ENCODE measurements at places on chromosomes 3 and 15.
A peak's percentile ranks its signal among the peaks of the same experiment; 100 is the strongest.

DNA sequence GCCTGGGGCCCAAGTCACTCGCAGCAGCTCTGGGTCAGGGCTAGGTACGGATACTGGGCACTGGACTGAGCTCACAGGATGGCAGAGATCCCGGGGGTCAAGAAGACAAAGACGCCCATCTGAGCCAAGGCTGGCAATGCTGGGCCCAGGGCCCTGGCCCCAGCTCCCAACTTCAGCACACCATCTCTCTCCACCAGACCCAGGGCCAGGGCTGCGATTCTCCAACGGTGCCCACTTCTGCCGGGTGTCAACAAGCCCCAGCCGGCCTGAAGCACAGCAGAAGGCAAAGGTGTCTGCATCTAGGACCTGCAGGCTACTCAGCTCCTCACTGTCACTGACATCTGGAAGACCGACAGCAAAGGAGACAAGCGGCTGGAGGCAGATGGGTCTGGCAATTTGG lies 8.6 kb downstream of the WDR73 start:
- no peak for DNase-seq

GRCh38 chr15:48360841-48361240 lies 29.6 kb downstream of the DUT start:
- no peak for DNase-seq

GRCh38 chr3:13288732-13289718 lies 131.1 kb downstream of the NUP210 start:
- peak; percentile 83 for DNase-seq

- peak; percentile 88 for DNase-seq
These were observed 514.1 kb downstream of the MECOM start for GRCh38 chr3:169149349-169149890.

DNA sequence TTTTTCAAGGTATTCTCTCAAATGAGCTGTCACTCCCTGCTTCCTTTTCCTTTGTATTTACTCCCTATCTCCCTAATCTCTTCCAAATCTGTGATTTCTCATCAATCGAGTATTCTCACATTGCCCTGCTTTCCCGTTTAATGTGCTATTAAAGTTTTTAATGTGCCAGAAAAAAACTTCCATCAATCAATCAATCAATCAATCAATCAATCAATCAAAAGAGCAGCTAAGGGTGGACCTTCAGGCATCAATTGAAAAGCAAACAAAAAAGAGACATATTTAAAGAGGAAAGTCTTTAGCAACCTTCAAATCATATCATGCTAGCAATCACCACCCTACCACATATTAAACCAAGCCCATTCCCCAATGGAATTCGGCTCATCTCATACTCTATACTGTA lies 58.9 kb downstream of the SATB1 start:
- no peak for DNase-seq

- no peak for DNase-seq
These were observed 122.4 kb downstream of the XXYLT1 start for GRCh38 chr3:195148549-195148948.

DNA sequence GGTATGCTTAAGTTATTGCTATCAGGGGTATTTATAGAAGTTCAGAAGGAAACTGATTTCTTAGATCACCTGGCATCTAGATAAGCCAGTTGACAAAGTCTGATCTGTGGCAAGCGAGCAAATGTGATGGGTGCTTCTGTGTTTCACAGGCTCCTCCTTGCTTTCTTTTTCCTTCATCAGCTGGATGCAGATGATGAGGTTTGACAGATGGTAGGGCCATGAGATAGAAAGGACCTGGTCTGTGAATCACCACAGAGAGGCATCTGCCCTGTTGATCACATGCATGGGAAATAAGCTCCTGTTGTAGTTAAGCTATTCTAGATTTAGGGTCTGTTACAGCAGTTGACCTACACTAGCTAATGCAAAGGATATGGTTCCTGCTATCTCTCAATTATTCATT lies 372.0 kb downstream of the NEK10 start:
- no peak for DNase-seq

GRCh38 chr3:48369693-48370332 lies 2.2 kb upstream of the FBXW12 start:
- DNase-seq = no peak

GRCh38 chr3:179026636-179027035 lies 45.0 kb downstream of the ZMAT3 start:
- DNase-seq = no peak

DNA sequence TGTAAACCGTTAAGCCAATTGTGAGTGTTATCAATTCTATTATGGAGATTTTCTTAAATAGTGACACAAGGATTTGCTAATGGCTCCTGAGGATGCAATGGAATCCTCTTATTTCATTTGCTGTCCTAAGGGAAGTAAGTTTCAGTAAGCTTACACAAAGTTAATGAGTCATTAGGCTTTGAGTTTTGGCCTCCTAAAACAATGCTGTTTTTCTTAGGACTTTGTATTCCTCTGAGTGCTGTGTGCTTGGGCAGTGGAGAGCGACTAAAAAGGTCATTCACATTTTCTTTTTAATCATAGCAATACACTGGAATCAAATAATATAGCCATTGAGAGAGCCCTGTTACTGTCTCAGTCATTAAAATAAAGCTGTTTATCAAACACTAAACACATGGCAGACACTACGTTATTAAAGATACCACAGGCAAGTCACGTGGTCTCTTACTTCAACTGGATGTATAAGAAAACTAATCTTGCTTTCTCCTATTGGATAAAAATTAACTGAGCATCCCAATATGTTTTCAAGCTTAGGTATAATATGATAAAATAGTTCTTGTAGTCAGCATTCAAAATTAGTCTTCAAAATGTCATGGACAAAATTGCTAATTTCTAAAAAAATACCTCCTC lies 290.8 kb downstream of the NLGN1 start:
- no peak for DNase-seq

- DNase-seq = no peak
These were observed 99.8 kb downstream of the TMEM108 start for GRCh38 chr3:133138017-133138416.

DNA sequence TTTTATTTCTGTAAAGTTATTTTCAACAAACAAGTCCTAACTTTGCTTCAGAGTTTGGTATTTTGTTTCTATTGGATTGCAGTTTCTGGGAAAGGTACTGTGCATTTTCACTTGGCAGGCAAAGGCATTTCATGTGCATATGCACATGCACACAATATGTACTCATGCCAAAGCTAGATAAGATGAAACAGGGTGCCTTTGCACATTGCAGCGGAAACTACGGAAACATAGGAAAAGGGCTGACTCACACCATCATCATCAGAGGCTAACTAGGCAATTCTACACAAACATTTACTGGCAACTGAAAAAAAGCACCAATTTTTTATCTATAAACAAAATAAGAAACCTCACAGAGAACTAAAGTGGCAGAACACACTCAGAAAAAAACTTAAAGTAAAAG lies 550.6 kb upstream of the NECTIN3 start:
- DNase-seq = no peak

DNA sequence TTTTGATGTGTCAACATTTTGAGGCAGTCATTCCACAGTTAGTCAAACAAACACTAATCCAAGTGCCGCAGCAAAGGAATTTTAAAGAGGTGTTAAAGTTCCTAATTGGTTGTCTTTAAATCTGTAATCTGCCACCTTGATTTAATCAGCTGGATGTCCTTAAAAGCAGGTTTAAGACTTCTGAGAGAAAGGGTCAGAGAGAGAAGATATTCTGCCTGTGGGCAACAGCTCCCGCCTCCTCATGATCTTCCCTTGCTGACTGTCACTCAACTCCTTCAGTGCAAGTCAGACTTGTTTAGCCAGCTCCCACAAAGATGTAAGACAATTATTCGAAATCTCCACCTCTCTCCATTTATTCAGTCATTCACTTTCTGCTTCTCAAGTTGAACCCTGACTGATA lies 92.6 kb upstream of the MYRIP start:
- no peak for DNase-seq

DNA sequence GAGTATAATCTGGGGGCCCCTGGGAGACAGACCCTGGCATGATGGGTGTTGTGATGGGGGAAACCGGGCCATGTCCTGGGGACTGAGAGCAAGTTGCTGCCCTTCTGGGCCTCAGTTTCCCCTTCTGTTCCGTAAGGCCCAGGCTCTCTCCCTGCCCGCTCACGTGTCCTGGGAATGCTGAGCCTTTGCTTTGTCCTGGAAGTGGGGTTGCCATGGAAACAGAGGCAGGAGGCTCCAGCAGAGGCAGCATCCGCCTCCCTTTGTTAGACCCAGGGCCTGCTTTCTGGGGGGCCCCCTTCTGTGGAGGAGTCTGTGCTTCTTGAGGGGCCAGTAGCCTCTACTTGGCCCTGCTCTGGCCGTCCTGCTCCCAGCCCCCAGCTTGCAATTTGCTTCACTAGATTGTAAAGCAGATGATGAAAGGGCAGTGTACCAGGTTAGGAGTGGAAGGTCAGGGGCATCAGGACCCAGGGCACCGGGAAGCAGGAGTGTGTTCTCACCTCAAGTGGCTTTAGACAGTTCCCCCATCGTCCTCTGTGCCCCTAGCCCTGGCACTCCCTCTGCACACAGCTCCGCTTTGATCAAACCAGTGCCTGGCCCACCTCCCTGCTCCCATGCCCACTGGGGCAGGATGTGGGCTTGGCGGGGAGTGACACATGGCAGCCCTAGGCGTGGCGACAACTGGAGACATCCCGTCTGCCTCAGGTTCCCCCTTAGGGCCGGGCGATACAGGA lies 105.6 kb downstream of the FBLN2 start:
- no peak for DNase-seq

DNA sequence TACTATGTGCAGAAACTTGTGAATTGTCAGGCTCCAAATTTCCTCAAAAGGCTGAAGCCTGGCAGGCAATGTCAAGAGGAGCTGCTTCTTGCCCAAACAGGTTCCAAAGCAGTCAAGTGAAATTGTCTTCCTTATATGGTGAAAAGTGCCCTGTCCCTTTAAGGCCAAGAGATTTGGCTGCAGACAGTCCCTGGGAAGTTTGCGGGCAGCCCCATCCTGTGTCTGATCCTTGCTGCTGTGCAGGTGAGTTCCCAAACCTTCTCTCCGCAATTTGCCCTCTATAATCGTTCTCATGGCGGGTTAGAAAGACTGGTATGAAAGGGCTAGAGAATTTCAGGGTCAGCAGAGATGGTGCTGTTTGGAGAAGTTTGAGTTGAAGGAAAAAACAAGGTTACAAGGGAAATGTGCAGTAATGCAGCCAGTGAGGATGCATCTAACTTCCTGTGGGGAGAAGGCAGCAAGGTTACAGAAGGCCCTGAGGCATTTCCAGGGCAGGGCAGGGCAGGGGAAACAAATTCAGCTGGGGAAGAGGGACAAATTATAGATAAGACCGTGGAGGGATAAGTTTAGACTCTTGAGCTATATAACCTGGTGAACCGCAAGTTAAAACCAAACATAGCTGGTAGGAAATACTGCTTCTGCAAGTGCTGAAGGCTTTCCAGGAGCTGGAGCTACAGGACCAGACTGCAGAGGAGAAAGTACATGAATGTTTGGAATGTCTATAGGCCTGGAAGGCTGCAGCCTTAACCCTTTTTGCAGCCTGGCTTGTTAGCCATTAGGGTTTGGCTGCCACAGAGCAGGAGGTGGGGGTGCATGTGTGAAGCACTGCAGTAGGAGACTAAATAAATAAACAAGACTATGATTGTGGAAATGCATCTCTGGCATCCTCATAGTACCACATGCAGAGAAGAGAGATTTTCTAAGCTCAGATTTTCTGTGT lies 256.2 kb upstream of the IL12A start:
- DNase-seq = no peak

- DNase-seq = peak; percentile 65
These were observed 10.4 kb downstream of the SLITRK3 start for GRCh38 chr3:165185707-165186327.

- DNase-seq = no peak
These were observed 16.7 kb downstream of the MIX23 start for GRCh38 chr3:122366379-122366749.

DNA sequence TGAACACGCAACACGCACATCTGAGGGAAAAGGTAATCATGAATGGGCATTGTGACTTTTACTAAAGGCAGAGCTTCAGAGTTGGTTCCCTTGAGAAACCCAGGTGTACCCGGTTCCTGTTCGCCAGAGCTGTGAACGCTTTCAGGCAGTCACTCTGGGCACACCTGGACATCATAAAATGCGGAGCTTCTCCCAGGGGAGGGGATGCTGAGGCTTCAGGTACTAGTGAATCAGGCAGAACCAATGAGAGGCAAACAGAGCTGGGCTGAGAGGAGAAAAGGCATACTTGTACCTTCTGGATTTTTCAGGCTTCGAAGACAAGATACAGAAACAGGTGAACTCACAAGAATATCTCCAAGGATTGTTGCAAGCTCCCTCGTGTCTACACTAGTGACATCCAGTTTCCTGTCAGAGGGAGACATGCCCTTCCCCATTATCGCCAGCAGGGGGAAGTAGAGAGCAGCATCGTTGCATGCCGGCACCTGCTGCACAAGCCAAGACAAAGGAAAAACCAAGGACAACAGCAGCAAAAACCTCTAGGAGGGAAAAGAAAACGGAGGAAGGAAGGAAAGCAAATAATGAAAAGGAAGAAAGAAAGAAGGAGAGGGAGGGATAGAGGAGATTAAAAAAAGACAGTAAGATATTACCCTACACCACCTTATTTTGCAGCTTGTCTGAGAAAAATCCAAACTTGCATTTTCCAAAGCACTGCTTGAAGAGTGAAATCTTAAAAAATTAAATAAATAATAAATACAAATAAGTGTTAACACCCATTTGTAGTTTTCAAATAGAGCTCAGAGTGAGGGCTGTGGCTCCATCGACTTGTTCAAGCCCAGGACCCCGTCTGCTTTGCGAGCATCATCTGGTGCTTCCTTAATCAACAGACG lies 2.0 kb downstream of the AHSG start:
- peak; percentile 55 for DNase-seq

GRCh38 chr15:95624616-95625361 lies 705.7 kb upstream of the NR2F2 start:
- DNase-seq = no peak

- no peak for DNase-seq
These were observed 6.7 kb upstream of the PFN2 start for GRCh38 chr3:149977386-149977785.

DNA sequence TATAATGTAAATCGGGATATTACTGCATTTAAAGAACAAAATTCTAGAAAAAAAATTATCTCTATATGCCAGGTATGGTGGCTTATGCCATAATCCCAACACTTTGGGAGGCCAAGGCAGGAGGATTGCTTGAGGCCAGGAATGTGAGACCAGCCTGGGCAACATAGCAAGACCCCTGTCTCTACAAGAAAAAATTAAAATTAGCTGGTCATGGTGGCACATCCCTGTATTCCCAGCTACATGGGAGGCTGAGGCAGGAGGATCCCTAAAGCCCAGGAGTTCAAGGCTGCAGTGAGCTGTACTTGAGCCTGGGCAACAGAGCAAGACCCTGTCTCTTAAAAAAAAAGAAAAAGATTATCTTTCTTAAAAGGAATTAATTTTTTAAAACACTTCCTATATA lies 12.8 kb downstream of the SENP7 start:
- no peak for DNase-seq

GRCh38 chr3:14451844-14452739 lies 49.7 kb downstream of the SLC6A6 start:
- peak; percentile 81 for DNase-seq

GRCh38 chr15:63251701-63252100 lies 25.7 kb upstream of the APH1B start:
- no peak for DNase-seq

DNA sequence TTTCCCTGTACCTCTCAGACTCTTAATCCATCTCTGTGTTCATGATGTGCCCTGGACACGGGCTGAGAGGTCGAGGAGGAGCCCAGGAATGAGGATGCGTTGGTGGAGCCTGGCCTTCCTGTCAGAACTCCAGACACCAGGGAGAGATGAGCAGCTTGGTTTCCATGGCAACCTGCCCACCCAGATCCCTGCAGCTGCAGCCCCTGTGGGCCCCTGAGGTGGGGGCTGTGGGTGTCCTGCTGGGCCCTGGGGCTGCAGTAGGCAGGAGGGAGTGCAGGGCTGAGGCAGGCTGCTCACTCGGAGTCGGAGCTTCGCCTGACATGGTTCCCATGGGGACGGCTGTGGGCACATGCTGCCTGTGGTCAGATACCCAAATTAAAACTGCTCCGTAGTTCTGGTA lies 7.7 kb upstream of the SCN10A start:
- no peak for DNase-seq
